ENCODE measurements at places on chromosomes 16 and 17.

GRCh38 chr17:68599091-68599490 lies 2.1 kb downstream of the FAM20A start:
- no peak for DNase-seq

- no peak for DNase-seq
Measured at GRCh38 chr17:44767493-44767892, 8.7 kb downstream of the ADAM11 start.

GRCh38 chr17:6985266-6985665 lies 10.6 kb upstream of the ALOX12 start:
- no peak for DNase-seq

GRCh38 chr16:72149676-72150464 lies 22.1 kb downstream of the PMFBP1 start:
- no peak for DNase-seq

GRCh38 chr17:78144147-78144719 lies 2.0 kb upstream of the C17orf99 start:
- DNase-seq, result peak; percentile 73

- no peak for DNase-seq
Measured at GRCh38 chr16:27679899-27680298, 130.0 kb downstream of the KATNIP start.

- peak; percentile 47 for DNase-seq
Measured at GRCh38 chr16:1983544-1984346, at the start of gene GFER. Gene GFER (plus strand): TSS chr16:1984193. CDS start chr16:1984219, 26 bp downstream.

GRCh38 chr17:18185832-18186626 lies 2.4 kb downstream of the ALKBH5 start:
- DNase-seq, result no peak

GRCh38 chr16:21645261-21645721 lies 7.1 kb downstream of the IGSF6 start:
- DNase-seq, result no peak

DNA sequence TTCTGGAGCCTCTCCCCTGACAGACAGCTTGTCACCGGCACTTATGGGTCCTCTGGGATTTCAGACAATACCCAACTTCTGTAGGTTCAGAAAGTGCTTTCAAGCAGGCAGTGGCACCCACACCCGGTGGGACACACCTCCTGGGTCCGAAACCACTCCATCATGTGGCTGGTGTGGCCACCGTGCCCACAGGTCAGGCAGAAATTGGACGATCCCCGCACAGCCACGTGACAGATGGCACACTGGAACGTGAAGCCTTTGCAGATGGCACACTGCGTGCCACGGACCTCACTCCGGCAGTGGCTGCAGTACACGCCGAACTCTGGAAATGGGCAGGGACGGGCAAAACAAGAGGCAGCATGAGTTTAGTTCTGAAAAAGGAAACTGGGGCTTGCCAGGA lies 99.5 kb upstream of the FA2H start:
- DNase-seq, result no peak

- DNase-seq, result peak; percentile 62
Measured at GRCh38 chr17:82213251-82214011, 789 bp upstream of the CCDC57 start.

DNA sequence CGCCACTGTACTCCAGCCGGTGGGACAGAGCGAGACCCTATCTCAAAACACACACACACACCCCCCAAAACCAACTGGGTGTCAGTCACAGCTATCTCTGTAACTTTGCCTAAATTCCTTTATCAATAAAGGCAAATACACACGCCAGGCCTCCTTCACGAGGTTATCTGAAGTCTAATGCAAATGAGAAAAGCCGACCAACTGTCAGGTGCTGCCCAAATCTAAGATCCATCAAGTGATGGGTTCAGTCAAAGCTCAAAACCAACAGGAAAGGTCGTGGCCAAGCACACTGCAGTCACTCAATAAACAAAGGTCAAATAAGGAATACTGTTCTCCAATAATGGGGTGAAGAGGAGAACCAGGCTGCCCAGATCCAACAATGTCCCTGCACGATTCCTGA lies 1.1 kb downstream of the ANKFY1 start:
- no peak for DNase-seq

- DNase-seq, result no peak
Measured at GRCh38 chr16:85527767-85528297, 85.3 kb upstream of the GSE1 start.

DNA sequence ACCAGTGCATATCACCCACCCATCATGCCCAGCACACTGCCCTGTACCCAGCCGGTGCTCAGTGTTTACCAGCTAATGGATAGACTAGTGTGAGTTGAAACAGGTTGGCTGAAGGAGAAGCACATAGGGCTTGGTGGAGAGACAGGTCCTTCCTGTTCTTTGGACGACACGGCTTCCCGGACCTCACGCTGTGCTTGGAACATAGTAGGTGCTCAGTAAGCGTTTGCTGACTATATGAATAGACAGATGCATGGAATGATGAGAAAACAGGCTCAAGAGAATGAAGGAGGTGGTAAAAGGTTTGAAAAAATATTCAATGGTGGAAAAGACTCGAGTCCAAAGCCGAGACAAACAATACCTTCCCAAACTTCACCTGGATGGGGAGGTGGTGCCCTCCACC lies 6.8 kb upstream of the FADS6 start:
- no peak for DNase-seq

- no peak for DNase-seq
Measured at GRCh38 chr16:28540346-28540745, 1.6 kb upstream of the NUPR1 start.

DNA sequence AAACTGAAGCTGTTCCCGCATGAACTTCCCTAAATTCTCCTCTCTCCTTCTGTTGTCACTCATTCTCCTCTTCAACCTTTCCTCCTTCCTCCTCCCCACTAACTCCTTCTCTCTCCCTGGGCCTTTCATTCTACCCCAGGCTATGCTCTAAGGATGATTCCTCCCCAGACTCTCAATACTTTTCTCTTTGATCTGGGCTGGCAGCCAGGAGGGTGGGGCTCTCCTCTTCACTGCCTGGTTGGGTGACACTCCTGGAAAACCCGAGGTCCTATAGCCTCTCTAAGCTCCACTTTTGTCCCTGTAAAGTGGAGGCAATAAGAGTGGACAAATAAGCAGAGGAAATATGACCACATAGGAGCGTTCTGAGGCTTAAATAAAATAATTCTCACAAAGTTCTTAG lies 46.2 kb downstream of the HSD17B2 start:
- DNase-seq, result no peak

- no peak for DNase-seq
Measured at GRCh38 chr17:72491102-72491501, 370.3 kb downstream of the SOX9 start.

GRCh38 chr16:53561101-53561888 lies 58.3 kb upstream of the AKTIP start:
- no peak for DNase-seq

GRCh38 chr17:67488161-67488560 lies 111.1 kb downstream of the PITPNC1 start:
- peak; percentile 43 for DNase-seq

DNA sequence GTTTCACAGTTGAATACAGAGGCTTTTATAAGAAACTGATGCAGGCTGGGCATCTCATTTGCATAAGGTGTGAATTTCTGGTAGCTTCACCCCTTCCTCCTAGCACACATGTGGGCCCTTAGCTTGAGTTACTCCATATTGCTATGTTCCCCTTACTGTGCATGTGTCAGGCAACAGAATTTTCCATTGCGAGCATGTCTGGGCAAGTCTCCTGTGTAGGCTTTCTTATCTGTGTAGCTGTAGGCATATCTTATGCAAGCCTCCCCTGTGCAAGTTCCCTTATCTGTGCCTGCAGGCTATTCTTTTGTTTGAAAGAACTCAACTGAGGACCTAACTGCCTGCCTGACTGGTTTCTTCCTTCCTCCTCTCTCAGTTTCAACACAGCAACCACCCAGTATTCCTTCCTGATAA lies 597.4 kb upstream of the CDH5 start:
- DNase-seq, result no peak

- DNase-seq, result no peak
Measured at GRCh38 chr17:20072692-20072992, 63.5 kb downstream of the SPECC1 start.

DNA sequence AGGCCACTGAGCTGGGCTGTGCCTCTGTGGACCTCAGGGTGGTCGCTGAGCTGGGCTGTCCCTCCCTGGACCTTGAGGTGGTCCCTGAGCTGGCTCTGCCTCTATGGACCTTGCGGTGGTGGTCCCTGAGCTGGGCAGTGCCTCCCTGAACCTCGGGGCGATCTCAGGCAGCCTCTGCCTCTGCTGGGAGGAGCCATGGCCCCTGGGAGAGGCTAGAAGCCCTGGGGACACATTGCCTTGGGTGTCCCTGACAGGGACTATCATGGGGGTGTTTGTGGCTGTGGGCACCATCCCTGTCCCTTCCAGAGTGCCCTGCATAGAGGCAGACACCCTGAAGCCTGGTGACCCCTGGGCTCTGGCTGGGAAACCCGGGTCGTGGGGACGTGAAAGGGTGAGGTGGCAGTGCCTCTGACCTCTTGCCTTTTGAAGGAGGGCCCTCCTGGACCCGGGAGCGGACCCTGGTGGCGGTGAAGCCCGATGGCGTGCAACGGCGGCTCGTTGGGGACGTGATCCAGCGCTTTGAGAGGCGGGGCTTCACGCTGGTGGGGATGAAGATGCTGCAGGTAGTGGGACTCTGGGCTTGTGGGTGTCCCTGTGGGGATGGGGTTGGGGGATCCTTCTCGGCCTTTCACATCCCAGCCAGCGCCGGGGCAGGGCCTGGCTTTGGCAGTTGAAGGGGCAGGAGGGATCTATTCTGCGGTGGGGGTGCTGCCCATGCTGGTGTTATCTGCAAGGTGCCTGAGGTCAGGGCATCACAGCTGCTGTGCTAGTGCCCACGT lies 1.8 kb downstream of the NME4 start:
- DNase-seq, result no peak

- no peak for DNase-seq
Measured at GRCh38 chr17:16878606-16879005, 93.3 kb downstream of the TNFRSF13B start.

DNA sequence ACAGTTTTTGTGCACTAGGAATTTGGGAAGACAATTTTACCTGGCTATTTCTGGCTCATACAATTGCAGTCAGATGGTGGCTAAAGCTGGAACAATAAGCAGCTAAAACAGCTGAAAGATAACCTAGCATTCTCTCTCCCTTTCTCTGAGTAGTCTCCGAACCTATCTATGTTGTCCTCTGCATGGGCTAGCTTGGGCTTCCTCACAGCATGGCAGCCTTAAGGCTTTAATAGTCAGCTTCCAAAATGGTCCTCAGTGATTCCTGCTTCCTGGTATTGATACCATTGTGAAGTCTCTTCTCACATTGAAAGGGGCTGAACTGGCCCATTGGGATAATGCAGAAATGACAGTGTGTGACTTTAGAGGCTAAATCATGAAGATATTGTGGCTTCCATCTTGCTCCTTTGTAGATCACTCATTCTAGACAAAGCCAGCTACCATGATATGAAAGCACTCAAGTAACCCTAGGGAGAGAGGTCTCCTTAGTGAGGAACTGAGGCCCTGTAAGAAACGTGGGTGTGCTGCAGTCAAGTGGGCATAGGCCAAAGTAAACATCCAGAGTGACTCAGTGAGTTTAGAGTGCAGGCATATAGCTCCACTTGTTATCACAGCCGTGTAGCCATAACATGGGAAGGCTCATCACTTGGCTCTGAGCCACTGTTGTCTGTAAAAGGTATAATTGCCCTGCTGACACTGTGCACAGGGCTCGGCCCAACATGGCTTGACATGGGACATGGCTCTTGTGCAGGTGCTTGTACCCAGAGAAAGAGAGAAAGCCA lies 5.5 kb upstream of the VKORC1 start:
- no peak for DNase-seq

DNA sequence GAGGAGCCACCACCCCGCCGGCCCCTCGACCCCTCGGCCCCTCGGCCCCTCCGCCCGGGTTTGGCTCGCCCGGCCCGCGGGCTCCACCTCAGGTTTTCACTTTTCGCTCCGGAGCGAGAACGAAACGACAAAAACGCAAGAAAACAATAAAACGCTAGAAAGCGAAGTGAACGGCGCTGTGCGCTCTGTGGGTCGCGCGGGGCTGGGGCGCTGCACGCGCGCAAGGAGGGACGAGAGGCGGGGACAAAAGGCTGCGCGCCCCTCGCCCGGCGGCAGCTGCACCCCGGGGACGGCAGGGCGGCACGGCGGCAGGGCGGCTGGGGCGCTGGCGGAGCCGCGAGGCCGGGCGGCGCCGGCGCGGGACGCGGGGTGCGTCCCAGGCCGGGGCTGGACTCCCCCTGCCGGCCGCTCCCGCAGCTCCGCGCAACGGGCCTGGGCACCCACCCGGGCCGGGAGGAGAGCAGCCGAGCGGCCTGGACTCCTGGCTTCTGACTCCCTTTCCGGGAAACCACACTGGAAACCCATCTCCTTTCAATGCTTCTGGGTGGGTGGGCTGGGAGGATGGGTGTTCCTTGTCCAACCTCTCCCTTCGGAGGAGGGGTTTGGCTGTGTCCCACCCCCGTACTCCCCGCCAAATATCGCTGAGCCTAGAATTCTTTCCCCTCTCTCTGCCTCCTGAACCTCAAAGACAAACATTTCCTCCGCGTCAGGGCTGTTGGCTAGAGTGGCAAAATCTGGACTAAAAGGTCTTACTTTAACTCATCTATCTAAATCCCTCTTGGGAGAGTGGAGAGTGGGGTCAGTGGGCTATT lies 9.9 kb downstream of the TBX2 start:
- no peak for DNase-seq

GRCh38 chr17:70190959-70191805 lies 21.9 kb downstream of the KCNJ2 start:
- no peak for DNase-seq

DNA sequence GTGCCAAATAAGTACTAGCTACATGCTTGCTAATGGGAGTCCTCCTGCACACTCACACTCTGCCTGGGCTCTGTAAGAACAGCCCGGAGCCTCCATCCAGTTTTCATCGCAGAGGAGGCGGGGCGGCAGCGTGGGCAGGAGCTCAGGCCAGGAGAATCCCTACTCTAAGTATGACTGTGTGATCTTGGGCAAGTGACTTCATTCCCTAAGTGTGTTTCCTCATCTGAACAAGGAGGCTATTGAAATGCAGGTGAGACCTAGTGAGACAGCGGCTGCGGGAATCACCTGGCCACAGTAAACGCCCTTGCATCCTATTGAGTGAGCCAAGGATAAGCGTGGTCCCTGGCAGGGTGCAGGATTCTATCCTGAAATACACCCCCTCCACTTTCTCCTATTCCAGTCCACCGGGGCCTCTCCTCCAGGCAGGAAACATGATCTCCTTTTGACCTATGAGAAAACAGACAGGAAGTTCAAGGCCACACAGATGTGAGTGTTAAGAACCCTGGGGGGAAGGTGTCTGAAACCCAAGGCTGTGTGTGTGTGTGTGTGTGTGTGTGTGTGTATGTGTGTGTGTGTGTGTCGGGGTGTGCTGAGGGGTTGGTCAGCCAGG lies 5.2 kb upstream of the RAI1 start:
- DNase-seq, result no peak

Data from substantia nigra (tissue), 51 donors.